ENCODE measurements at places on chromosomes 7 and 10. TPM values are rescaled to one million over a fixed set of nuclear protein-coding genes. Genes with fewer than 3 reads are reported as not detected.

DNA sequence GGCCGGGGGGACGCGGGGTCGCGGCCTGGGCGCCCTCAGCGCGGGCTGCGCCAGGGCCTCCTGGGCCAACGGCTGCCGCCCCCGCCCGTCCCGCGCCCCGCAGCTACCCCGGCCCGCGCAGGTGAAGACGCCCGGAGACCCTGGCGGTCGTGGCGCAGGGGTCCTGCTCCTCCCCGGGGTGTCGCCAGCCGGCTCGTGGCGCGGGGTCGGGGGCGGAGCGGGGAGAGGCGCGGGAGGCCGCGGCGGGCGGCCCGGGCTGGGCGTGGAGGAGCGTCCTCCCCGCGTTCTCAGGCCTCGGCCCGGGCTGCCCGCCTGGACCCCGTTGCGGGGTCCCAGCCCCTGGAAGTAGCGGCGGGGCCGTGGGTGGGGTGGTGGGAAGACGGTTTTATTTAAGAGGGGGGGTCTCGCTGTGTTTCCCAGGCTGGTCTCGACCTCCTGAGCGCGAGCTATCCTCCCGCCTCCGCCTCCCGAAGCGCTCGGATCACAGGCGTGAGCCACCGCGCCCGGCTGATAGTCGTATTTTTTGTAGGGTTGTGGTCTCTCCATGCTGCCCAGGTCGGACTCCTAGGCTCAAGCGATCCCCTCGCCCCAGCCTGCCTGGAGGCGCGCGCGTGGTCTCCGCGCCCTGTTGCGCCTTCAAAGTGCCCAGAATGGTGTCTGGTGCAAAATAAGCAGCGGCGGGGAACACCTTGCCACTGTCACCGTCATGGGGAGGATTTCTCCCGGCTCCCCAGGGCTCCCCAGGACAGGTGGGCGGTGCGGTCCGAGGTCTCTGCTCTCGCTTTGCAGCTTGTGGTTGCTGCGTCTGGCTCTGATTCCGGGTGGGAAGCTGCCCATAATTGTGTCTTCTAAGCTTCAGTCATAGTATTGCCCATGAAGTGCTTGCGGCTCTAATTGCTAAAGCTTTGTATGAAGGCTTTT is 15.3 kb upstream of the SUN1 start:
- peak overlapping the region; percentile 43 for H3K4me3 ChIP-seq
- H3K27ac ChIP-seq, result peak overlapping the region; percentile 65
- DNase-seq, result peak; percentile 90
- peaks cover 78% of the 10 kb centered on the region for H3K4me1 ChIP-seq
- no peaks in the 10 kb centered on the region for H3K27me3 ChIP-seq

- H3K4me3 ChIP-seq, result no peak overlapping the region
- no peaks in the 10 kb centered on the region for H3K27me3 ChIP-seq
- no peak overlapping the region for H3K27ac ChIP-seq
- DNase-seq, result no peak
- H3K4me1 ChIP-seq, result no peaks in the 10 kb centered on the region
These were observed 1160.9 kb upstream of the LRRN3 start for GRCh38 chr7:109930049-109930448.

DNA sequence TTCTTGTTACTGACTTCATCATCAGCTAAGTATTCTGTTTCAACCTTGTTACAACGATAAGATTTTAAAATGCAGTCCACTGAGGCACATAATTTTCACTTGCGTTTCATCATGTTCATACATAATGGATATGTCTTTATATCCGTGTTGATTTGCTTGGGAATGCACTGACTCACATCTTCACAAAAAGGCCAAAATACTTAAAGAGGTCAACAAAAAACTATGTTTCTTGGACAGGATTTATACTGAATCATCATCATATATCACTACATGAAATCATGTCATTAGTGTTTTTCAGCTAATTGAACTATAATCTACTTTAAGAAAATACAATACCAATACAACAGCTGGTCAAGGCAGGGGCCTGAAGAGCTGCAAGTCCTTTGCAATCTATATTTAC is 324.5 kb upstream of the KLF6 start:
- no peak overlapping the region for H3K27ac ChIP-seq
- no peaks in the 10 kb centered on the region for H3K27me3 ChIP-seq
- no peak for DNase-seq
- H3K4me1 ChIP-seq, result no peaks in the 10 kb centered on the region

DNA sequence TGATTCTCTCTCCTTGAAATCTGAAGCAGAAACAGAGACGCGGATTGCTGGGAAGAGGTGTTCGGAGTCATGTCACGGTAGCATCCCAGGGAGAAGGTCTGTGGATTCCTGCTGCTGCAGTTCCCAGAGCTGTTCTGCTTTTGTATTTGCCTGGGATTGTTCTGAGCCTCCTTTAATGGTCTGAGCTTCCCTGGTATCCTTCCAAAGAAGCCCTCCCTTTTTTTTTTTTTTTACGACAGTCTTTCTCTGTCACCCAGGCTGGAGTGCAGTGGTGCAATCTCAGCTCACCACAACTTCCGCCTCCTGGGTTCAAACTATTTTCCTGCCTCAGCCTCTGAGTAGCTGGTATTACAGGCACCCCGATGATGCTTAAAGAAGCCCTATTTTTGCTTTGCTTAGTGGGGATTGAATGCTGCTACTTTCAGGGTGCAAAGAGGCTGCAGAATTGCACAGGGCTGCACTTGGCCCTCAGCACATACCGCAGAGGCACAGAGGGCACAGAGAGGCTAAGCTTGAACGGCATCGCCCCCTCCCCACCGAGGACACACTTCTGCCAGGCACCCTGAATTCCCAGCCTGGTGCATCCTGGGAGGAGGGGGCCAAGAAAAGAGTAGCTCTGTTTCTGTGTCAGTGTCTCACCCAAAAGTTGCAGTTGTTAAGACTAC is 208.6 kb upstream of the GALNT17 start:
- no peaks in the 10 kb centered on the region for H3K36me3 ChIP-seq
- peaks cover 4% of the 10 kb centered on the region for H3K4me1 ChIP-seq
- H3K4me3 ChIP-seq, result no peak overlapping the region
- H3K27me3 ChIP-seq, result no peaks in the 10 kb centered on the region
- DNase-seq, result no peak

DNA sequence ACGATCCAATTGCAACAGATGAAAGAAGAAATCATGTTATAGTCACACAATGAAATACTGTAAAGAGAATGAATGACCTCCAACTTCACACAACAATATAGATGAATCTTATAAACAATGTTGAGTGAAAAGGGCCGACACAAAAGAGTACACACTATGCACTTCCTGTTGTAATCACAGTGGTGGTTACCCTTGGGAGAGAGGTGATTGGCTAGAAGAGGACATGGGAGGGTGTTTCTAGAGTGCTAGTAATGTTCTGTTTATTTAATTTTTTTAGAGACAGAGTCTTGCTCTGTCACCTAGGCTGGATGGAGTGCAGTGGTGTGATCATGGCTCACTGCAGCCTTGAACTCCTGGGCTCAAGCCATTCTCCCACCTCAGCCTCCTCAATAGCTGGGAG is 82.5 kb downstream of the NDUFB2 start:
- H3K27me3 ChIP-seq, result no peaks in the 10 kb centered on the region
- no peak overlapping the region for H3K4me3 ChIP-seq
- peaks cover 57% of the 10 kb centered on the region for H3K36me3 ChIP-seq
- DNase-seq, result no peak
- no peak overlapping the region for H3K27ac ChIP-seq
- no peaks in the 10 kb centered on the region for H3K4me1 ChIP-seq

- H3K27ac ChIP-seq, result no peak within 1 kb of the TSS
- H3K27me3 ChIP-seq, result no peaks in the 10 kb centered on the region
- H3K4me3 ChIP-seq, result no peak within 1 kb of the TSS
- peaks cover under 1% of the 10 kb centered on the region for H3K4me1 ChIP-seq
These were observed at the start of gene SSC4D for GRCh38 chr7:76409537-76409936. TSS of gene SSC4D (minus strand) at chr7:76409697. CDS start at chr7:76404439, 5,258 bp downstream.

DNA sequence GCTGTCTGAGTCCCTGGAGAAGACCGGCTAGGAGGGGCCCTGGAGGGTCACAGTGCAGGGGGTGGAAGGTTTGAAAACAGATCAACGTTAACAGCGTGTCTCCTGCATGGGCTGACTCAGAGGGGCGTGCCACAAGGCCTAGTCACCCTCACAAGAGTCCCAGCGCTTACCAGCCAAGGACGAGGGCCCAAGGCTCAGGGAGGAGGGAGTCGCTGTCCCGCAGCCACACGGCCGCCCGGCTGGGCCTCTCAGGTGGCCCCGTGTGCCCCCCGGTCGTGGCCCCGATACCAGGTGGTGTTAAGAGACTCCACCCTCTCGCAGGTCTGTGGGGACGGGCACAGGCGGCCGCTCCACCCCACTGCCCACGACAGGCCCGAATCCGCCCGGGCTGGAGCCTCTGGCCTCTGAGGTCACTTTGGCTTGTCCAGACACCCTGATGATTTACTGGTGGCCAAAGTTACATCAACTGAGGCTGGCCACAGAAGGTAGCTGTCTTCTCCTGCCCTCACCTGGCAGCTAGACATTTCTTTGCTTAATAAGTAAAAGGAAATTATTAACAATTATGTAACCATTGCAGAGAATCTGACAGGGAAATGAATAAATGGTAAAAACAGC is 34.0 kb downstream of the FAM20C start:
- H3K27ac ChIP-seq, result no peak overlapping the region
- no peaks in the 10 kb centered on the region for H3K36me3 ChIP-seq
- no peaks in the 10 kb centered on the region for H3K27me3 ChIP-seq
- no peak overlapping the region for H3K4me3 ChIP-seq

The OR2A7 gene
- polyA plus RNA-seq, result 0.12 TPM

- H3K36me3 ChIP-seq, result no peaks in the 10 kb centered on the region
- DNase-seq, result peak; percentile 61
- no peaks in the 10 kb centered on the region for H3K27me3 ChIP-seq
- no peak overlapping the region for H3K4me3 ChIP-seq
- H3K27ac ChIP-seq, result no peak overlapping the region
- H3K4me1 ChIP-seq, result no peaks in the 10 kb centered on the region
These were observed 28.4 kb upstream of the PRKAG2 start for GRCh38 chr7:151905353-151905752.

DNA sequence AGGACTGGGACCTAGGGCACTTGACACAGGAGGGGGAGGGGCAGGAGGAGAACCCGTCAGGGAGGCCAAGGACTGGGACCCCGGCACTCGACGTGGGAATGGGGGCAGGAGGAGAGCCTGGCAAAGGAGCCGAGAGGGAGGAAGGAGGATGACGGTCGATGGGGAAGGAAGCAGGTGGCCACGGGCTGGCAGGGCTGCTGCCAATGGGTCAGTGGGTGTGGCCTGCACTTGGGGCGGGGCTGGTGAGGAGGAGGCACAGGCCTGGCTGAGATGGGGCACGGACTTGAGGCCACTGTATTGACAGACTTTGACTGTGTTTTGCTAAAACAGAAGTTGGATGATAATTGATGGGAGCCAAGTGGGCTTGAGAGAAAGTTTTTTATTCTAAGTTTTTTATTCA is 68.9 kb downstream of the RBM33 start:
- no peak overlapping the region for H3K4me3 ChIP-seq
- peaks cover 97% of the 10 kb centered on the region for H3K36me3 ChIP-seq
- no peaks in the 10 kb centered on the region for H3K27me3 ChIP-seq
- H3K4me1 ChIP-seq, result peaks cover 77% of the 10 kb centered on the region
- no peak overlapping the region for H3K27ac ChIP-seq
- peak; percentile 89 for DNase-seq

DNA sequence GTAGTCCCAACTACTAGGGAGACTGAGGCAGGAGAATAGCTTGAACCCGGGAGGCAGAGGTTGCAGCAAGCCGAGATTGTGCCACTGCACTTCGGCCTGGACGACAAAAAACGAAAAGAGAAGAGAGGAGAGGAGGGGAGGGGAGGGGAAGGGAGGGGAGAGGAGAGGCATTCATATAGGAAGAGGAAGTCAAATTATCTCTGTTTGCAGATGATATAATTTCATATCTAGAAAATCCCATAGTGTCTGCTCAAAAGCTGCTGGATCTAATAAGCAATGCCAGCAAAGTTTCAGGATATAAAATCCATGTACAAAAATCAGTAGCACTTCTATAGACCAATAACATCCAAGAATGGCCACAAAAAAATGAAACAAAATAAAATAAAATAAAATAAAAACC is 120.3 kb downstream of the LMBR1 start:
- no peak for DNase-seq
- H3K4me3 ChIP-seq, result no peak overlapping the region
- no peak overlapping the region for H3K27ac ChIP-seq
- no peaks in the 10 kb centered on the region for H3K27me3 ChIP-seq
- H3K4me1 ChIP-seq, result no peaks in the 10 kb centered on the region

The BMPER gene
- polyA plus RNA-seq, result 0.38 TPM

- no peaks in the 10 kb centered on the region for H3K27me3 ChIP-seq
- no peaks in the 10 kb centered on the region for H3K36me3 ChIP-seq
- no peak for DNase-seq
- no peak overlapping the region for H3K4me3 ChIP-seq
These were observed 1226.4 kb downstream of the XPNPEP1 start for GRCh38 chr10:108696792-108697477.

The UNC5B gene
- 0.74 TPM for polyA plus RNA-seq

The PHKG1 gene
- polyA plus RNA-seq, result 1.2 TPM

The ARHGAP21 gene
- polyA plus RNA-seq, result 7.6 TPM

GRCh38 chr10:126239844-126240243 is 148.4 kb downstream of the ADAM12 start:
- no peaks in the 10 kb centered on the region for H3K27me3 ChIP-seq
- DNase-seq, result no peak
- no peaks in the 10 kb centered on the region for H3K36me3 ChIP-seq

- H3K4me1 ChIP-seq, result no peaks in the 10 kb centered on the region
- H3K4me3 ChIP-seq, result no peak overlapping the region
- H3K27me3 ChIP-seq, result no peaks in the 10 kb centered on the region
- DNase-seq, result no peak
- H3K36me3 ChIP-seq, result no peaks in the 10 kb centered on the region
- H3K27ac ChIP-seq, result no peak overlapping the region
These were observed 14.5 kb upstream of the THSD7A start for GRCh38 chr7:11846361-11846955.

The ARHGEF35 gene
- polyA plus RNA-seq, result 2.2 TPM

DNA sequence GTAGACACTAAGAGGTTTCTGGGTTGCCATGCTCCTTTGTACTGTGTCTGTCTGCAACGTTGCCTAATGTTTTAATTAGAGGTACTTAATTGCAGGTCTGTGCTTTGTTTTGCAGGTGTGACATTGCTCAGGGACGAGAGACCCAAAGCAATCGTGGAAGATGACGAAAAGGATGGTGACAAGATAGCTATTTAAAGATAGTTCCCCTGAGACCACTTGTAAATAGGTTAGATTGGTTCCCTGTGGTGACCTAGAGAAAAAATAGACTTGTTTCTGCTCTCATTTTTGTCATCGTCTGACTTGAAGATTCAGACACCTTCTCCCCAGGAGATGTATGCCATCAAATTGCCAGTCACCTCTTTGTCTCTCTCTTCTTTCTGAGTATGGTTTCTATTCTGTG is 20.1 kb downstream of the PPP1R17 start:
- H3K27me3 ChIP-seq, result no peaks in the 10 kb centered on the region
- H3K4me1 ChIP-seq, result no peaks in the 10 kb centered on the region
- H3K27ac ChIP-seq, result no peak overlapping the region
- no peak overlapping the region for H3K4me3 ChIP-seq
- H3K36me3 ChIP-seq, result no peaks in the 10 kb centered on the region

GRCh38 chr10:121926671-121927317 is 1.0 kb downstream of the ATE1 start:
- H3K4me3 ChIP-seq, result peak overlapping the region; percentile 86
- no peaks in the 10 kb centered on the region for H3K27me3 ChIP-seq
- no peak for DNase-seq
- H3K27ac ChIP-seq, result peak overlapping the region; percentile 96

The ANKMY2 gene
- polyA plus RNA-seq, result 9.1 TPM

All from spleen (tissue), 13 donors.